Activated T-cell treated with anti-CD3 and anti-CD28 coated beads for 4 hours (primary cell): ENCODE measurements at places on chromosomes 2 and 18.

GRCh38 chr2:196073521-196073920, 4.9 kb upstream of the DNAH7 start:
- no peak for DNase-seq

DNA sequence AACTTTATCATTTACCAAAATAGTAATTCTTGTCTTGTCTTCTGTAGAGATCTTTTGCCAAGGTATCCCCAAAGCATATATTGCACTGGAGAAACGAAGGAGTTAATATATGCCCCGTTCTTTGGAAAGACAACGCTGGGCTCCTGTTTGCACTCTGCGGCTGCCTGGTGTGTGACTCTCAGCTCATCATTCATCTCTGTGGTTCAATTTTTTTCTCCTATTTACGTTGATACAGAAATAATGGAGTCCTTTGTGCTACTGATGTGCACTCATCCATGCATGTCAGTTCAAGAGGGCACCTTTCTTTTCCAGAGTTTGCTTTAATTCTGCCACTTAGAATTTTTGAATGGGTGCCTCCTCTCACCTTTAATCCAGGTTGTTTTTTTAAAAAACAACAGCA, 655.5 kb downstream of the DCDC2C start:
- DNase-seq = no peak

DNA sequence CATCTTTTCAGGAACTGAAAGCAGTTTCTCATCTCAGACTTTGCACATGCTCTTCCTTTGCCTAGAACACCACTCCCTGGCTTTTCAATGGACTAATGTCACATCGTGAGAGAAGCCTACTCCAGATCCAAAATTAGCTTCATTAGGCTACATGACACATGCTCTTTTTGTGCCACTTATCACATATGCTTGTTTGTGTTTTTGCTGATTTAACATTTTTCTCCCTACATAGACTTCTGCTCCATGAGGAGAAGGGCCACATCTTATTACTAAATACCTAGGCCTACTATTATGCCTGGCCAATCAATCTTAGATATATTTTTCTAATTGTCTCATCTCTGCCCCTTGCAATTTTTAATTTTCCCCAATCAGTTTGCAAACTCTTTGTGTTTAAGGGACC, 186.4 kb upstream of the LHCGR start:
- no peak for DNase-seq

- DNase-seq = no peak
Measured at GRCh38 chr2:127407661-127408003, 10.6 kb upstream of the PROC start.

DNA sequence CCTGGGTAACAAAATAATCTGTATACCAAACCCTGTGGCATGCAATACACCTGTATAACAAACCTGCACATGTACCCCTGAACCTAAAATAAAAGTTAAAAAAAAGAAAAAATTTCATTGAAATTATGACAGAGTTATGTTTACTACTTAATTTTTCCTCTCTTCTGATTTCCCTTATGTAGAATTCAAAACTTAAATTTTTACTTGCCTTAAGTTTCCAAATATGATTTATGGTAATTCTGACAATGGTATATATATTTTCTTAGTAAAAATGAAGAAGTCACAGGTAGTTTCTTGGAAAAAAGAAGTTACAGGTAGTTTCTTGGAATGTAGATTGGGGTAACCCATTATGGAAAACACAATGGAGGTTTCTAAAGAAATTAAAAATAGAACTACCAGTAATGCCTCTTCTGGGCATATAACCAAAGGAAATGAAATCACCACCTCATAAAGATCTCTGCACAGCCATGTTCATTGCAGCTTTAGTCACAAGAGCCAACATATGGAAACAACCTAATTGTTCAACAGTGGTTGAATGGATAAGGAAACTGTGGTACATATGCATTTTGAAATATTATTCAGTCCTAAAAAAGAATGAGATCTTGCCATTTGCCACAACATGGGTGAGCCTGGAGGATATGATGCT, 164.9 kb downstream of the BABAM2 start:
- no peak for DNase-seq

- no peak for DNase-seq
Measured at GRCh38 chr2:221106241-221106640, 465.9 kb downstream of the EPHA4 start.

DNA sequence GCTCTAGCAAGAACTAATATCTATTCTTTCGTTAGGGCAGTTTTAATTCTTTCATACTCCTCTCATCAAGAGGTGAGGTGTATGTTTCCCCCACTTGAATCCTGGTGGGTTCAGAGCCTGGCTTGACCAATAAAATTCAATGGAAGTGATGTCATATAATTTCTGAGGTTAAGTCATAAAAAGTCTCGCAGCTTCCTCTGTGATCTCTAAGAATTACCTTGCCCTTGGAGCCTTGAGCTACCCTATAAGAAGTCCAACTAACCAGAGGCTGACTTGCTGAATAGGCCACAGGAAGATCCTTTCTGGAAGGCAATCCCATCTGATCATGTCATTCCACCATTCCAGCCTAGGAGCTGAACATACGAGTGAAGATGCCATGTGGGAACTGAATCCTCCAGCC, 26.1 kb upstream of the INO80D start:
- no peak for DNase-seq

DNA sequence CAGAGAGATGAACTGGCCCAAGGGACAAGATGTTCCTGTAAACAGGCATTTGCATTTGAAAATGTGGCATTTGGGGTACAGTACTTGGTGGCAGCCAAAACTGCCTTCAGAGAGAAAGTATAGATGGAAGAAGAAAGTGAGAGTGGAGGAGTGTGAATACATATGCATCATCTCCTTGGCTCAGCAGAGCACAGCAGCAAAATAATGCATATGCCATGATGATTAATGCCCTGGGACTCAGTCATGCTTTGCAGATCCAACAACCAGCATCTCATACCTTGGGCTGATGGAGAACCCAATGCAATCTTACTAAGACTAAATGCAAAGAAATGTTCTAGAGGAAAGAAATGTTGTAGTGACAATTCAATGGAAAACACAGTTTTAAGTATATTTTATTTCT, 29.7 kb upstream of the CYTIP start:
- DNase-seq = no peak

- DNase-seq = no peak
Measured at GRCh38 chr2:218343591-218343990, 13.1 kb upstream of the CATIP start.

DNA sequence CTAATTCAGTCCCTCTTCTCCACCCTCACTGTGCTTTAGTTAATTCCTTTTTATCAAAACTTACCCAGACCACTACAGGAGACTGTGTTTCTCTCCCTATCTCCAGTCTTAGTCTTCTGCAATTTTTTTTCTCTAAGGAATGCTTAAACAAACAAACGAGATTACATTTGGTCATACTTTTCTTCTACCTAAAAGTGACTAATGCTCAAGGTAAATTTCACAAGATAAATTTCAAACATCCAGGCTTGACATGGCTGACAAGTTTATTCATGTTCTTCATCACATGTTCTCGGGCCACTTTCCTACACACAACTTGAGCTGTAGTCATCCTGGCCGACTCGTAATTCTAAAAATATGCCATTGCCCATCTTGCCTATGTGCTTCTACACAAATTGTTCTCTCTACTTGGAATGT, 23.2 kb upstream of the ACSL3 start:
- DNase-seq = no peak

DNA sequence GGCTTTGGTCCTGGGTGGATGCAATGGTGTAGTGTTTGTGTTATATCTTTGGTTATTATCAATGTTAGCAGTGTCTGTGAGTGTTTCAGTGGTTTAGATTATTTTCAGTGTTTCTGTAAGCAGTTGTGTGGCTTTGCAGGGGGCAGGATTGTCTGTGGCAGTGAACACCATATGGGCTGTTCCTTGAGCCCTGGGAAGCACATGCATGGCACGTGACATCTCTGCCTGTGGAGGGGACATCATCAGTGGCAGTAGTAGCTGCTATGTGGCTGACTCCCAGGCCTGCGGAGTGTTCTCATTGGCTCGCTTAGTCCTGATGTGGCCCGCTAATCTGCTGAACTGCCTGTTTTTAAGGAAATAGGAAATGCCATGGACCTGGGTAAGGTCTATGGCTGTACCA, 327.5 kb downstream of the GULP1 start:
- no peak for DNase-seq

DNA sequence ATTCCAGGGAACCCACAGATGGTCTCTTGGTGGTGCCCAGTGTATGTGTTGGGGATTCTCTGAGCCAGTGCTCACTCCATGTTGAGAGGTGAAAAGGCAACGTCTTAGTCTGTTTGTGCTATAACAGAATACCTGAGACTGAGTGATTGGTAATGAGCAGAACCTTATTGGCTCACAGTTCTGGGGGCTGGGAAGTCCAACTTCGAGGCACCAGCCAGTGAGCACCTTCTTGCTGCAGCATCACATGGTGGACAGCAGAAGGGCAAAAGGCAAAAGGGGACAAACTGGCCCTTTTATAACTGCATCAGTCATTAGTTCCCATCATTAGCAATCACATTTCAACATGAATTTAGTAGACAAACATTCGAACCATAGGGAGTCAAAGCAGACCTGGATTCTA, 81.0 kb upstream of the SP3 start:
- DNase-seq = no peak

- no peak for DNase-seq
Measured at GRCh38 chr2:19682493-19682892, 219.3 kb downstream of the TTC32 start.

- peak; percentile 3 for DNase-seq
Measured at GRCh38 chr2:161090411-161090810, 69.8 kb upstream of the TANK start.

- DNase-seq = no peak
Measured at GRCh38 chr2:23375448-23375847, 9.5 kb upstream of the KLHL29 start.

DNA sequence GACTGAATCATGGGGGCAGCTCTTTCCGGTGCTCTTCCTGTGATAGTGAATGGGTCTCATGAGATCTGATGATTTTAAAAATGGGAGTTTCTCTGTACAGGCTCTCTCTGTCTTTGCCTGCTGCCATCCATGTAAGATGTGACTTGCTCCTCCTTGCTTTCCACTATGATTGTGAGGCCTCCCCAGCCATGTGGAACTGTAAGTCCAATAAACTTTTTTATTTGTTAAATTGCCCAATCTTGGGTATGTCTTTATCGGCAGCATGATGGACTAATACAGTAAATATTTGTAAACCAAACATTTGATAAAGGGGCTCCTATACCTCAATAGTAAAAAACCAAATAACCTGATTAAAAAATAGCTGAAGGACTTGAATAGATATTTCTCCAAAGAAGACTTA, 77.3 kb downstream of the INSIG2 start:
- DNase-seq = no peak

DNA sequence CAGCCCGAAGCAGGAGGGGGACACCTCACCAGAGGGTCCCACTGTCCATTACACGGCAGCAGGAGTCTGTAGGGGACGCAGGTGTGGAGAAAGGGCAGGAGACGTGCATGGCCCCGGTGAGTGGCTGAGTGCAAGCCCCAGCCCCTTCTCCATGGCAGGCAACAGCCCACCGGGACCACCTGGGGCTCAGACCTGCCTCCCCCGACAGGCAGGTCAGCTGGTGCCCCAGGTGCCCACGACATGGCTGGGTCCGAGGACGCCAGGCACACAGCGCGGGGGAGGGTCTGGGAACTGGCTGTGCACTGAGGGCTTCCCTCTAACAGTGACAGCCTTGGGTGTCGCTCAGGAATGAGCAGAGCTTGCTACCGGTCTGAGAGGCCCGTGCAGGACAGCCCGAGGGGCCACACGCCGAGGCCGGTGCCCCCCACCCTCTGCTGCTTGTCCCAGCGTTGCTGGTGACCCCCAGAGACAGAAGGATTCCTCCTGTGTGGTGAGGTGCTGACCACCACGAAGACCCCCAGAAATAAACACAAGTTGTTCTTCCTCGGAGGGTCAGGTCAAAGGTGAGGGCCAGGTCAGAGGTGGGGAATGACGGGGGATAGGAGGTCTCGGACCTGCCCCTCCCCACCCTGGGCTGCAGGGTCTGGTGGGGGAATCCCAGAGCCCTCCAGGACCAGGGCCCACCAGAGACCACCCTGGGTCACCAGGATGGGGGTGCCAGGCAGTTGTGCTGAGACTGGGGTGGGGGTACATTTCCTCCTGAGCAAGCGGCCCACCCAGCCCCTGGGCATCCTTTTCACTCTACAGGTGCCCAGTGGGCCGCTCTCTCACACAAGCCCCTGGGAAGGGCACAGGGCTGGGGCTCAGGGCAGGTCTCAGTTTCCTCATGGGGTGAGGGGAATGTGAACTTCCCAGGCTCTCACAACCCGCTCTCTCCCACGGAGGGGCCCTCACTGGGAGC, 50.6 kb downstream of the SLC66A2 start:
- DNase-seq = no peak

GRCh38 chr18:59699750-59700534, 2.7 kb upstream of the CCBE1 start:
- no peak for DNase-seq

DNA sequence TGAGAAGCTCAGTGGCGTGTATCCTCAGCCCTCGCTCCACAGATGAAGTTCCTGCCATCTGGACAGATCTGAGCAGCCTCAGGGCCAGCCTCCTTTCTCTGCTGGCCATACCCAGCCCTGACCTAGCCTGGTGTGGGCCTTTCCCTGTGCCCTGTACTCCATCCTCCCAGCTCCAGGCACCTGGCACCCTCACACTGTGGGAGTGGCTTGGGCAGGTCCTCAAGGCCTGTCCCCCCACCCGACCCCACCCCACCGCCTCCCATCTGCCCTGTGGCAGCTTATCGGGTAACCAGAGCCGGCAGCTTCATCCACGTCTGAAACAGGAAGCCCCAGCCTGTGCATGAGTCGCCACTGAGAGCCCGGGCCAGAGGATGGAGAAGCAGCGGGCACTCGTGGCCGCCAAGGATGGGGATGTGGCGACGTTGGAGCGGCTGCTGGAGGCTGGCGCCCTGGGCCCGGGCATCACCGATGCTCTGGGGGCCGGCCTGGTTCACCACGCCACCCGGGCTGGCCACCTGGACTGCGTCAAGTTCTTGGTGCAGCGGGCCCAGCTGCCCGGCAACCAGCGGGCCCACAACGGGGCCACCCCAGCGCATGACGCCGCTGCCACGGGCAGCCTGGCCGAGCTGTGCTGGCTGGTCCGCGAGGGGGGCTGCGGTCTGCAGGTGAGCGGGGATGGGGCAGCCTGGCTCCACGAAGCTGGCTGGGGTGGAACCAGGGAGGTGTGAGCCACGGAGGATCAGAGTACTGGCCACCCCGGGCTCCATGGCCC, at the start of gene ESPNL:
TSS of gene ESPNL (plus strand) at position 292 of the 772 bp plus-strand sequence. CDS start at position 372, 80 bp downstream.
- DNase-seq = no peak

DNA sequence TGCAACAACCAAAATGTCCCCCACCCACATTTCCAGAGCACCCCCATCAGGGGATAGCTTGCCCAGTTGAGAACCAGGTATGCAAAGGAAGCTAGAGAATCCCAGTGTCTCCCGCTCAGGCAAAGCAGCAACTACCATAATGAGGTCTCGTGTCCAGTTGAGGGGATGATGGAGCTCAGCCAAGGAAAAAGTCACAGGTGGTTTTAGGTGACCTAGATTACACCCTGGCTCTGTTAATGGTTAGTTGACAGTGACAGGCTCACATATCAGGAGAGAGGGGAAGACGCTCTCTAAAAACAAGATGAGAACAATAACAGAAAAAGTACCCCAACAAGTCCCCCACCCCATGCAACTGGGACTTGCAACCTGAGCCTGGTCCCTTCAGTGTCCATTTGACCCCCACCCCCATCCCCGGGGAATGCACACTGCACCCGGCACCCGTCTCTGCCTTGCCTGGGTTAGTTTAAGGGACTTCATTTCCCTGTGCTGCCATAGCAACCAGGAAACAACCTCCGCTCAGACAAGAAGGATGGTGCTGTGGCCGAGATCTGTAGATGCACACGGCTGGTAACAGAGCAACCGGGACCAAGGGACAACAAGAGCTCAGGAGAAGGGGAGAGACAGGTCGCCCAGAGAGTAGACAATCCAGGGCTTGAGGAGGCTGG, at the start of gene KIAA2012:
TSS of gene KIAA2012 (plus strand) at position 519 of the 665 bp plus-strand sequence. CDS start 373 bp downstream, outside the sequence.
- no peak for DNase-seq

- no peak for DNase-seq
Measured at GRCh38 chr2:236289766-236290462, 25.7 kb upstream of the ASB18 start.
